ENCODE measurements at places on chromosomes 2 and 18.

- DNase-seq = no peak
These were observed 24.1 kb downstream of the ELP2 start for GRCh38 chr18:36153771-36154170.

DNA sequence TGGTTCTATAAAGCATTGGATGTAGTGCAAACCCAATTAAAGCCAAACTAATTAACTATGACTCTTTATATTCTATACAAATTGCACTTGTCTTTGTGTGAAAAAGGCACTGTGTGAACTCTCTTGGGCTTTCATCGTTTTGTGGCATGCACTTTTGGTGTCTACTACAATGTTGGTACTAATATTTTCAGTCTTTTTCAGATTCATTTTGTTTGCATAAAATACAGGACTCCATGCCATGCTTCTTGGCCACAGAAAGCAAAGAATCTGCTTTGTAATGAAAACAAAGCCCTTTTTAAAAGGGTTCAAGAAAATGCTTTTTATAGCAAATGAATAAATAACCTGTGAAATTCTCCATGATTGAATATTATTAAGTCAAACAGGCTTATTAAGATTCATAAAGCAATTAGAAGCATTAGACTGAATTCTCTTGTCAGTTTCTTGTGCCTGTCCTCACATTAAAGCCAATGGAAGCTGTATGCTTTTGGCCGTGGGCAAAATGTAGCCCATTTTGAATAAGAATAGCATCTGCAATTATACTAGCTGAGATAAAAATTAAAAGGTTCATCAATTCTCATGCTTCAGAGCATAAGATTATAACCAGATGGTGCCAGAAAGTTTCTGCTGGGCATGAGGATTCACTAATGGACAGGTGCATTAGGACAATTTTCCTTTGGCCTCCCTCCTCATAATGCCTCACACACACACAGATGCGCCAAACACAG is 1665.2 kb downstream of the SUCLG1 start:
- DNase-seq = no peak

DNA sequence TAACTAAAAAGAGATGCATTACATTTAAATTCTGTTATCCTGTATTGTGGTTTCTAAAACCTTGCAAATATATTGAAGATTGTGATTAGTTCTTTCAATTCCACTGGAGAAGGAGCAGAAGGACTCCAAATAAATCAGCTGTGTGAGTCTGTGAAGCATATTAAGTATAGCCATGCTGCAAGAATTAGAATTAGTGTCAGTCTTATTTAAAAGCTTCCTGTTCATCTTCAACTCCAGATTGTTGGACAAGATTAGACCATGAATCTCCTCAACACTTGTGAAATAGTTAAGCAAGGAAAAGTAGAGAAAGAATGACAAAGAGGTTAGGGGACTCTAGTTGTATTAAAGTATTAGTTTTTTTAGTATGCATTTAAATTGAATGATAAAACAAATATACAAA is 92.5 kb upstream of the LRP1B start:
- peak; percentile 21 for DNase-seq

GRCh38 chr18:61582202-61582710 is 249.0 kb downstream of the CDH20 start:
- DNase-seq = no peak

Measured in NCI-H82 (cell line).